ENCODE measurements at places on chromosomes 1 and 21.

DNA sequence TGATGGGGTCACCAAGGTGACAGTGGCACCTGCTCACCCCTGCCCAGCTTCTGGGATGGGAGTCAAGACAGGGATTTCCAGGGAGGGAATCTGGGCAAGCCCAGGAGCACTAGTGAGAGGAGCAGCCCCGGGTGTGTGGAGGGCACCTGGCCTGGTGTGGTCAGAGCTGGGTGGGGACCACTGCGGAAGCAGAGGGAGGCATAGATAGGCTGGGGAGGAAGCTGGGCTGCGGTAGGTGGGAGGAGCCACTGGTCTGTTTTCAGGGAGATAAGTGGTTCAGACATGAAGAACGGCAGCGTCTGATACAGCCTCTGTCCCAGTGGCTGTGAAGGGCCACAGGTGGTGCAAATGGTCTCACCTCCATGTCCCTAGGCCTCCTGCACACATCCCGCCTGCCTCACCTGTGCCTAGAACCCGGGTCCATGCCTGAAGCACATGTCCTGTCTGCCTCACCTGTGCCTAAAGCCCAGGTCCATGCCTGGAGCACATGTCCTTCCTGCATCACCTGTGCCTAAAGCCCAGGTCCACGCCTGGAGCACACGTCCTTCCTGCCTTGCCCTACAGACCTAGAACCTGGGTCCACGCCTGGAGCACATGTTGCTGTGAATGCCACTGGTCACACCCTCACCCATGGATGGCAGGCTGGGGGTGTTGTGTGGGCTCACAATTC, 325.9 kb upstream of the AJAP1 start:
- DNase-seq: no peak

- DNase-seq: peak; percentile 74
These were observed 5.4 kb upstream of the NFIA start for GRCh38 chr1:61076728-61077675.

- no peak for DNase-seq
These were observed 9.3 kb downstream of the EFHD2 start for GRCh38 chr1:15418806-15419515.

- DNase-seq: peak; percentile 13
These were observed 74.1 kb upstream of the JUN start for GRCh38 chr1:58857680-58858673.

DNA sequence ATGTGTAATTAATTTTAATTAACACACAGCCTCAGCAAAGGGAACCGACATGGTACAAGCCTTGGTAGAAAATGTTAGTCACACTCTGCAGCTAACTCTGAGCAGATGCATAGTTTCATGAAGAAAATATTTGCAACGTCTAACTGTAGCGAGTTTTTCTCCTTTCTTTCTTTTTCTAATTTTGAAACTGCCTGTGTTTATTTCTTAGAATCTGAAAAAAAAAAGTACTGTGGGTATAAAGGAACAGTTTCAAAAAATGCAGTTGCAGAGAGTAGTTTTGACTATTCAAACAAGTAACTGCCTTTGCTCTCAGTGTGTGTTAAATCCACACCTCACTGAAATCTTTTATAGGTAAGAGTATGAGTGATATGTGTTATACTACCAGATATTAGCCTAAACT, 149.9 kb upstream of the C1orf105 start:
- no peak for DNase-seq

GRCh38 chr21:18950045-18950740, 546.6 kb upstream of the TMPRSS15 start:
- DNase-seq: no peak

GRCh38 chr1:53934170-53934765, 11.2 kb downstream of the IFT25 start:
- no peak for DNase-seq

DNA sequence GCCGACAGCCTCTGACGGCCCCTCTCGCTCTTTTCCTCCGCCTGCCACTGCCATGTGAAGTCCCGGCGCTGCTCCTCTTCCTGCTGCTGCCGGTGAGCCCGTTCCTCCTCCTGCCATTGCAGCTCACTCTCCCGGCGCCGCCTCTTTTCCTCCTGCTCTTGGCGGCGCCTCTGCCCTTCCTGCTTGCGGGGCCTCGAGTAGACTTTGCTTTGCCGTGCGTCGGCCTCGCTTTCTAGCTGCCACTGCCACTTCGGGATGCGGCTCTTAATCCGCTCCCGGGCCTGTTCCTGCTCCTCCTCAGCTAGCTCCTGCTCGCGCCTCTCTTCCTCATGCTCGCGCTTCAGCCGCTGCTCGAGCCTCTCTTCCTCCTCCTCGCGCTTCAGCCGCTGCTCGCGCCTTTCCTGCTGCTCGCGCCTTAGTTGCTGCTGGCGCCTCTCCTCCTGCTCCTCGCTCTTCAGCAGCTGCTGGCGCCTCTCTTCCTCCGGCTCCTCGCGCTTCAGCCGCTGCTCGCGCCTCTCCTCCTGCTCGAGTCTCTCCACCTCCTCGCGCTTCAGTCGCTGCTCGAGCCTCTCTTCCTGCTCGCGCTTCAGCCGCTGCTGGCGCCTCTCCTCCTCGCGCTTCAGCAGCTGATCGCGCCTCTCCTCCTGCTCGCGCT, 4.3 kb downstream of the TCHH start:
- no peak for DNase-seq

DNA sequence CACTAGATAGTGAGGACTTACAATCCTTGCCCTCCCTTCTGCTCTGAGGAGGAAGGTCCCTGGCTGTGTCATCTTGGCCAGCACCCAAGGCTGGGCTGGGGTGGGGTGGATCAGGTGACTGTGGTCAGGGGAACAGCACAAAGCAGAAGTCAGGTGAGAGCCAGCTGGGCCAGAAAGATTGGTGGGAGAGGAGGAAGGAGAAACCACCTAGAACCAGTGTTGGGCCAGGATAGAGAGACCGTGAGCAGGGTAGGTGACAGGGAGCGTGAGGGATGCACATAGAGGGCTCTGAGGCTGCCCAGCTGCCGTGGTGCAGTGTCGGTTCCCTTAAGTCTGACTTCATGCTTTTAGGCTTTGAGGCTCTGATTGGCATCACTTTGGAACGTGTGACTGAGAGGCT, 22.7 kb downstream of the NCF2 start:
- no peak for DNase-seq

GRCh38 chr1:173005196-173005864, 45.4 kb downstream of the TNFSF18 start:
- DNase-seq: no peak

GRCh38 chr1:218424502-218424901, 79.4 kb downstream of the TGFB2 start:
- DNase-seq: no peak

DNA sequence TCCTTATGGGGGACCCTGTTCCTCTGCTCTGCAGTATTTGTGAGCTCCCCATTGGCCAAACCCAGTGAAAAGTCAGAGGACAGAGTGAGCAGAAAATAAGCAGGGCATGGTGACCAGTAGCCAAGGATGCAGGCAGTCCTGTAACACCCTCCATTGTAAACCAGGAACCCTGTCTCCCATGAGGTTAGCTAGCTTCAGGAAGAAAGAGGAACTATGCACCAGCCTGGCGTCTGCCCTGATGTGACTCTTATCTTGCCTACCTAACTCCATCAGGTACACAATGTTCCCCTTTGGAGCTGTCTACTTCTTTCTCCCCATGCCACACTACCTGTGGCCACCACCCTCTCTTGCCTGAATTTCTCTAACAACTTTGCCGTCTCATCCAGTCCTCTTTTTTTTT, 119.2 kb downstream of the LRIG2 start:
- DNase-seq: no peak

- no peak for DNase-seq
These were observed 103.6 kb upstream of the PTGFR start for GRCh38 chr1:78387201-78387600.

GRCh38 chr1:246836209-246836966, 95.4 kb downstream of the AHCTF1 start:
- DNase-seq: no peak

GRCh38 chr1:8349961-8350360, 32.0 kb downstream of the SLC45A1 start:
- DNase-seq: no peak

GRCh38 chr1:215508311-215508710, 58.8 kb upstream of the KCTD3 start:
- no peak for DNase-seq

GRCh38 chr21:32455548-32455947, 43.0 kb downstream of the EVA1C start:
- DNase-seq: no peak

DNA sequence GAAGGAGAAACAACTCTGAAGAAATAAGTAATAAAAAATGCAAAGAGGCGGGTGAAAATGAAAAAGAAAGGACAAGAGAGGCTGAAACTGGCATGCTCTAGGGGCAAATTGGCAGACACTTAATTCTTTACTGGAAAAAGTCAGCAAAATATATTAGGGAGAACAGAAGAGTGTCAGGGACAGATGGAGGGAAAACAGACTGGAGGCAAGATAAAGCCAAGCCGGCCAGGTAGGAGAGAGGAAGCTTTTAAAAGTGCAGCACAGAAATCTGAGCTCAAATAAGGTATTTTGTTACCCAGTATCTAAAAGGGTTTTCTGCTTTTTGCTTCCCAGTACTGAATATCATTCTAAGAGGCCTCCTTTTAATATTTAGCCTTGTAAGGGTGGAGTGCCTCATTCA, 339.3 kb downstream of the PAPPA2 start:
- no peak for DNase-seq

DNA sequence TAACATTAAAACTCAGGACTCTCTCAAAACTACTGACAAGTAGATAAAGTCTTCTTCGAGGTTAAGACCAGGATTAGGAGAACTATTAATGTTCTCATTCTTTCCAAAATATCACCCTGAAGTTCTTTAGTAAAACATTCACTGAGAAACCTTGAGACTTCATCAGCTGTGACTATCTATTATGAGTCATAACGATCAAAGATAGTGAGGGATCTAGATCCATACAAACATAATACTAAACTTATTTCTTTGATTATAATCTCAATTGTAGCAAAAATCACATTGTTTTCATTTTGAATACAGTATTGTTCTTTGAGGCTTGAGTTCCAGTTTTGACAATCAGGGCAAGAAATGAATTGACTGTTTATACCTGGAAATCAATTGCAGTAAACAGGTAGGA, 11.1 kb downstream of the PYHIN1 start:
- DNase-seq: no peak

- DNase-seq: no peak
These were observed 11.8 kb upstream of the PAX7 start for GRCh38 chr1:18618546-18619466.

- no peak for DNase-seq
These were observed 510 bp upstream of the IL10RB start for GRCh38 chr21:33265664-33266049.

DNA sequence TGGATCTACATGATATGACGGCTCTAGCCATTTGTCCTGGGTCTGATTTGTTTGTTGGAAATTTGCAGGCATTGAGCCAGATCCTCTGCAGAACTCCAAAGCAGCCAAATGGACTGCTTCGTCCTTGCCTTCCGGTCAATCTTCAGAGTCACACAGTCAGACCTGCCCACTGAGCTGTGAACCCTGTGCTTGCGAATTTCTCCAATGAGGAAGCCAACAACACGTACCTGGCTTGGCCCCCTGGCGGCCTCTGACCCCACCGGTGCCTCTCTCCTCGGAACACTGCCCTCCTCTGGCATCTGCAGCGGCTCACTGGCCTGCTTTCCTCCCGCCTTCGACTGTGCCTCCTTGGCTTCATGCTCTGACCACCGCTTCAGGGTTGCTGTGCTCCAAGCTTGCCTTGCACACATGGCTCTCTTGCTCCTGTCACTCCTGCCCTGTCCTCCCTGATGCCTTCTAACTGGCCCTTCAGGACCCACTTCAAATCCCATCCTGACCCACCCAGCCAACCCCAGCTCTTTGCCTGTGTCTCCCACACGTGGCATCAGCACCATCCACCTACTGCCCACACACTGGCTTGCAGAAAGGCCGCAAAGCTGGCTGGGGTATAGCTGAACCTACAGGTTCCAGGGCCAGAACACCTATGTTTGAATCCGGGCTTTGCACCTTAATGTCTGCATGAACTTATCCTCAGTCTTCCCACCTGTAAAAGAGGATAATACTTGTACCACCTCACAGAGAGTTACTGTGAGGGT, 128.2 kb downstream of the KCNN3 start:
- DNase-seq: no peak

DNA sequence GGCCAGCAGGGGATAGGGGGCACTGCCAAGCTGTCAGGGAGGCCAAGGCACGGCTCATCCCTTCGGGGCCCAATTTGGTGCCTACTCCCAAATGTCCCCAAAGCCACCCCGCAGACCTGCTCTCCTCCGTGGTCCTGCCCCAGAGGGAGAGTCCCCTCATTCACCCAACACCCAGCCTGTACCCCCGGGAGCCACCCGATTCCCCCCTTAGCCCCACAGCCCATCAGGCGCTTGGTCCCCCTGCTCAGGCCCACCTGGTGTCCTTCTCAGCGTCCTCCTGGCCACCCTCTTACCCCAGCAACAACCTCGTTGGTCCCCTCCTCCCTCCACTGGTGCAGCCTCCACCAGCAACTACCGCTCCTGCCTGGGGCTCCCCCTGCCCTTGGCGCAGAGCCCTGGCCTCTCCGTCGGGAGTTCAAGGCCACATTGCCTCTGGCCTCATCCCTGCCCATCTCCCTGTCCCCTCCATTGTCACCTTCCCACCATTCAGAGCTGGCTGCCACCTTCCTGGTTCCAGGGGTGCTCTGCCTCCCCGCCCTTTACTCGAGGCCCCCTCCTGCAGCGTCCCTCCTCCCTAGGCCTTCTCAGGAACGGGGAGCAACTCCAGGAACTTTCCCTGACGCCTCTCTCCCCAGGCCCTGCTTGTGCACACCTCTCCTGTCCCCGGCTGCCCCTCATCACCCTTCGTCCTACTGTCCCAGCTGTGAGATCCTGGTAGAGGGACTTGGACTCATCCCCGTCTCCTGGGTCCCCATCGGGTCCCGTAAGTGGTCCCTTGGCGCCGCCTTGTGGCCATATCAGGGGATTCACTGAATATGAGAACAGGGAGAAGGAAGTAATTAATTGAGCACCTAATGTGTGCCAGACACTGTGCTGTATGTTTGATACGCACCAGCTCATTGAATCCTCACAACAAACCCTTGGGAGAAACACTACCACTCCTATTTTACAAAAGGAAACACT, 73.9 kb downstream of the RAP1GAP start:
- DNase-seq: no peak

DNA sequence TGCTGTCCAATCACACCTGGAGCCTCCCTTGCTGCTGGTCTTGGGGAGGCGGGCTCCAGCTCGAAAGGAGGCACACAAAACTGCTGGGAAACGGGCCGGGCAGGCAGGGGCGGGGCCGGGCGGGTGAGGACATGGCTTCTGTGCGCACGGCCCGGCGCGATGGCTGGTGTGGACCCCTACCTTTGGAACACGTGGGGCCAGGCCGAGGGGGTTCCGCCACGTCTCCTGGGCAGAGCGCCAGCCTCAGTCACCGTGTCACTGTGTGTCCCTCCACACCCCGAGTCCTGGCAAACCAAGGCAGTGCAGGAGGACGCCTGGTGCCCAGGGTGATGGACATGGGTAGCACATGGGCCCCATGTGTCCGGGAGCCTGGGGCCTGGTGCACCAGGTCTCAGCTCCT, 42.0 kb upstream of the ADARB1 start:
- no peak for DNase-seq

DNA sequence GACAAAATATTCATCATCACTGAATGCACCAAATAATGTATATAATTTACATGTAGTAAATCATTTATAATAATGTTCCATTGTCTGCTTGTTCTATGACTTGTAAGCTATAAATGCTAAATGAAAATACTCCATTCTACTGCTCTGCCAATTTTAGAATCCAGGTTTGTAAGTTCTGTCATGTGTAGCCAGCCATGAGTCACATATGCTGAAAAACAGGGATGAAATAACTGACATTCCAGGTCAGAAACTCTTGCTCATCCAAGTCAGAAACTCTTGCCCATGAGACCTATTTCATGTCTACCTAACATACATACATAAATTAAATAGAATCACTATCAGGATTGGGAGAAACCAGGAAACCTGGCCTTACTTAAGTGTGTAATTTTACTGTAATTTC, 95.6 kb downstream of the ASH1L start:
- DNase-seq: no peak
